ENCODE measurements at places on chromosomes 2 and 18. TPM values are rescaled to one million over a fixed set of nuclear protein-coding genes. Genes with fewer than 3 reads are reported as not detected.

GRCh38 chr2:25897506-25897905 is 19.2 kb upstream of the ASXL2 start:
- DNase-seq: no peak

GRCh38 chr18:55317864-55318263 is 270.1 kb downstream of the TCF4 start:
- DNase-seq: no peak

DNA sequence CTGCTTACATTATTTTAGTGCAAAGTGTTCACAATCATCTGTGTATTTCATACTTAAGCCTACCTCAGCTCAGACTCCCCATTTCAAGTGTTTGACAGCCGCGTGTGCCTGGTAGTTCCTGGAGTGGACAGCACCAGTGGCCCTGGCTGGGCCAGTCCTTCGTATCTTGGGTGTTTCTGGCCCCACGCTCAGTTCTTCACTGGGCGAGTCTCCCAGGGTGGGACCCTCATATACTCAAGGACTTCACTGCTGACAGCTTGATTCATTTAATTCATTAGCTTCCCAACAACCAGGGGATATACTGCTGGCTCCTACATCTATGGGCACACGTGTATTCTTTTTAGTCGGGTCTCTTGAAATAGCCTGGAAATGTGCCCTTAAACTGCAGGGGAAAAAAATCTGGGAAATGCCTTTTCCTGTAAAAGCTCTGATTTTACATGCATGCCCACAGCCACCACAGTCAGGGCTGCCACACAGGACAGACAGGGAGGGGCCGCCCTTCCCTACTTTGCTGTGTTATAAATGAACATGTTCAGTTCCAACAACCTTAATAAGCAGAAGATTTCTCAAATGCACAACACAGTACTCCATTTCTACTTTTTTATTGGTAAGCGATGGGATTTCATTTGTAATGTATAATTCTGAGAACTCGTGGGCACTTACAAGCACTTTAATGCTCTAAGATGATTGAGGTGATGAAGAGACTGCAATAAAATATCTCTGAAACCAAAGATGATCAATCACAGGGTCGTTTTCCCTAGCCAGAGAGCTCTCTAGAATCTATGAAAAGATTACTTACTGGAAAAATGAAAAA is 205.5 kb upstream of the REV1 start:
- DNase-seq: no peak

Gene SALL3
- total RNA-seq: not detected

DNA sequence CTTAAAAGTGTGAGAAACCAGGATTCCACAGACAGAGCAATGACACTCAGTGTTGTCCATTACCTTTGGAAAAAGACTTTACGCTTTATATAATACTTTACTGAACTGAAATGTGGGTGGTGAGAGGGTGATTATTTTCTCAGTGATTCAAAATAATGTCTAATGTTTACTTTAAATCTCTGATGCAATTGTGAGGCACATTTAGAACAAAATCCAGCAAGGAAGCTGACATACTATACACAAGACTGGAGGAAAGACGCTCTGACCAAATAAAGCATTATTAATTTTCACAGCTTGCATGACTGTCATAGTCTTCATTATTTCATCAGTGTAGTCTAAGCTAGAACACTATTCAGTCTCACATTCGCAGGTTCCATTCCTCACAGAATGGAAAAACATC is 34.1 kb upstream of the STAT1 start:
- no peak for DNase-seq

DNA sequence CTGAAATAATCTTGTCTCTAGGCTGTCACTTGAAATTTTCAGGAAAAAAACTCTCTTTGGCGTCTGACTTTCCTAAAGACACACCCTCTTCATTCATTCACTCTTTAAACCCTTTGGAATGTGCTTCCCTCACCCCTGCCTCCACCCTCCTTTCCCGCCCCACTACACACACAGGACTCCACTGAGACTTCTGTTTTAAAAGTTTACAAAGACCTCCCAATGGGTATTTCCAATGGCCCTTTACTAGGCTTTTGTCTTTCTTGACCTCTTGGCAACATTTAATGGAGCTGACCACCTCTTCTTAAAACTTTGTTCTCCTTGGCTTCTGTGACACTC is 96.1 kb downstream of the RBMS1 start:
- no peak for DNase-seq

Data from gastrocnemius medialis (tissue), 4 donors.